Erythroblast (primary cell): ENCODE measurements at places on chromosomes 4 and X.

DNA sequence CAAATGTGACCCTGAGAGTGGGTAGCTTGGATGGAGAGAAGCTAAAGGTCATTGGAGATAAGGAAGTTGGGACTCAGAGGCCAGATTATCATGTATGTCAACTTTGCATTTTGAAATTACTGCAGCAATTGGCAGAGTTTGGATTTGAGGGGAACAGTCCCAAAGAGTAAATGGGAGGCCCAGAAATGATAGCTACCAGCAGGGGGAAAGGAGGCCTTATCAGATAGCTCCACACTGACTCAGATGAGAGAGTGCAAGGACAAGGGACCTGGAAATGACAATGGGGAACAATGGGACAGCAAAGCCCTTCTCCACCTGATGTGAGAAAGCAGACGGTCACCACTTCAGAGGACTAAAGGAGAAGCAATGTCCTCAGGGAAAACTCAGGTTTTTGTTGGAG, 201.5 kb upstream of the JADE1 start:
- DNase-seq, result peak; percentile 18

- peak; percentile 76 for DNase-seq
These were observed 29.2 kb downstream of the EFHC2 start for GRCh38 chrX:44314259-44314734.

GRCh38 chr4:29565256-29565655, 1154.9 kb upstream of the PCDH7 start:
- DNase-seq, result no peak

DNA sequence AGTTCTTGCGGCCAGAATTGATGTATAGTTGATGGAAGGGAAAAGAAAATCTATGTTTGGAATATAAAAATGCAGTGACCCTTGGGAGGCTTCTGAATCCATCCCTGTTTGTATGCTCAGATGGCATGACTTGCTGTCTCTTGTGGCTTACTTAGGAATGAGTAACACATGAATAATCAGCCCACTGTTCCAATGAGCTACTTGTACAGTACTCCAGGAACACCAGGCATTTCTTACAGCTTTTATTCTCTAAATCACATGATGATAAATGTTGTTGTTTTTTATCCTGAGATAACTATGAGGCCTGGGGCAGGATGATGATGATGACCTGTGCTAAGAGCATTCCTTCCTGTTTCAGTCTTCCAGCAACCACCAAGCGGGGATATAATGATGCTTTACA, 18.9 kb downstream of the TMPRSS11E start:
- DNase-seq, result no peak

- no peak for DNase-seq
These were observed 57.4 kb downstream of the TAPT1 start for GRCh38 chr4:16168710-16169388.

DNA sequence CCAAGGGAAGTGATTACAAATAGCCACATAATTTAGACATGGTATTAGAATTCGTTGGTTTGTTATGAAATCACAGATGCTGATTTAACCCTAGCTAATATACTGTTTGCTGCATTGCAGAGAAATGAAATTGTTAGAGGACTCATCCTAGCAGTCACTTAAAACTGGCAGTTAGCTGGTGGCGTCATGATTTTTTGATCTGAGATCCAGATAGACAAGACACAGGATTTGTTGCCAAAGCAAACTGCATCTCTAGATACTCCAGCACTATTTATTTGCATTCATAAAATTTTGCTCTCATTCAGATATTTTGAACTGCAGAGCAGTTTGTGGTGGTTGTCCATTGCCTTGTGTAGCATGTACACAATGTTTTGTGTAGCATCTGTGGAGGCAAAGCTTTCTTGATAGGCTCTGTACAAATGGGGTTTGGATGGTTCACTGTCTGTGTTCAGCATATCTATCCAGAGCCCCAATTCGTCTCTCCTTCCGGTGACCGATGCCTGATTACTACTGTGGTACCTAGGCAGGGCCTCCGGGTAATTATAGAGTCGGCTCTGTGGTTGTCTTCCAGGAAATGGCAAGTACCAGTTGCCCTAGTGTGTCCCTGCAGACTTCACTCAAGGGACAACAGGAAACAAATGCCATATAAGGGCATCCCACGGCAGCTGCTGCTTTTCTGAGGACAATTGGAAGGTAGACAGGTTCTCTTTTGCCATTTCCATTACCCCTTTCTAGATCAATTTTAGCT, 30.1 kb upstream of the SPARCL1 start:
- DNase-seq, result no peak

GRCh38 chr4:141036786-141037185, 96.5 kb downstream of the RNF150 start:
- no peak for DNase-seq

- no peak for DNase-seq
These were observed 264.6 kb upstream of the FMR1 start for GRCh38 chrX:147646949-147647723.

GRCh38 chr4:152805071-152805650, 25.4 kb downstream of the ARFIP1 start:
- DNase-seq, result no peak

DNA sequence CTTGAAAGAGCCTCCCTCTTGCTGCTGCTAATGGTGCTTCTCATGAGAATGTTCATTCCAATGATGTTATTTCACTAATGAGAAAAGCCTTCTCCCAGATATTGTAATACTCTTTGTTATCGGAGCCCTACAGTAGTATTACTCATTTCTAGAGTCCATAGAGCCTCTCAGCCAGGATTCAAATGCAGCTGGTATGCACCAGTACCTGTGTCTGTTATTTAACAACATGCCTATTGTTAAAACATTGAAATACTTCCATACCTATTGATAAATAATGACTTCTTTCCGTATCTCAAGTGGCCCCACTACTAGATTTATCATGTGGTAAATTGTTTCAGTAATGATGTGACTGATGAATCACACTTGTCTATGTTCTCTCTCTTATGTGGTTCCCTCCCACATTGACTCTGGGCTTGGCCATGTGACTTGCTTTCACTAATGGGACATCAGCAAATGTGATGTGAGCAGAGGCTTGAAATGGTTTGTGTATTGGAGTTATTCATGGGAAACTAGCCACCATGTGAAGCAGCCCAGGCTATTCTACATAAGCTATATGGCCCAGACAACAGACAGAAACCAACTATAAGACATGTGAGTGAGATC, 207.6 kb downstream of the THOC2 start:
- no peak for DNase-seq

DNA sequence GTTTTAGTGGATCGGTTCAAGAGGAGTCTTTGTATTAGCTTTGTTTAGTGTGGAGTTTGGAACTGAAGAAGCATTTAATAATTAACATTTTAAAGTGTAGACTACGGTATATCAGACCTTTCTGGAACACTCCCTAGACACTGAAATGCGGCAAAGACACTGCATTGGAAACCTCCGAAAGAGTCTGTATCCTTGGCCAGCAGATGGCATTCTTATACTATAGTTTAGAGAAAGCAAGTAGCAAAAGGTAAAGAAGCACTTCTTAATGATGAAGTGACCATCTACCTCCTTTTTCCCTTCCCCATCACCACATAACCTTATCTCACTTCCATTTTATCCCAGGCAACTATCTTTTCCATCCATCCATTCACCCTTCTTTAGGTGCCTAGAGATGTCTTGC, 7.6 kb downstream of the FABP2 start:
- peak; percentile 20 for DNase-seq

GRCh38 chr4:135184715-135185114, 983.1 kb upstream of the PABPC4L start:
- no peak for DNase-seq

DNA sequence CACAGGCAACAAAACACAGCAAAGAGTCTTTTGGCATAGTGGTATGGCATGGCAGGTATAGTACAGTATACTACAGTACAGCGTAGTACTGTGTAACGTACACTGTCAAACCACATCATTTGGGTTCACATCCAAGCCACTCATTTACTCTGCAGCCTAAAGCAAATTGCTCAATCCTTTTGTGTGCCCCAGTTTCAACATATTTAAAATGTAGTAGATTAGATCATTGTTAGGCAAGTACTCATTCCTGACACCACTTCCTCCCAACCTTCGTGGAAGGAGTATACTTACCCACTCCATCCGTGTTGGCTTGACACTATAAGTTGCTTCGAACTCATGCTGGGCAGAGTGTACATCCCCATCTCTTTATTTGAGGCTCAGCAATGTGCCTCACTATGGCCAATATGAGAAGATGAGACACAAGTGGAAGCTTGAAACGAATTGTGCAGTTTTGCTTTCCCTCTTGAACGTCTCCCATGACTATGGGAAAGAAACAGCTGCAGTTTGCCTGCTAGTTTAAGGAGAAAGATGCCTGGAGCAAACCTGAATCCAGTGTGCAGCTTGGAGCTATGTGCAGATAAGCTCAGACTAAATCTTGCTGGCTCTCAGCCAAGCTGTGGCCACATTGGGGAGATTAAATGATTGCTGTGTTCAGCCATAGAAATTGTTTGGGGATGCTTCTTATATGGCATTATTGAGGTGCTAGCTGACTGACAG, 85.7 kb upstream of the TBL1X start:
- peak; percentile 1 for DNase-seq

GRCh38 chrX:86103061-86103460, 45.2 kb upstream of the DACH2 start:
- DNase-seq, result no peak

GRCh38 chr4:87339440-87339839, 16.8 kb upstream of the HSD17B13 start:
- no peak for DNase-seq

DNA sequence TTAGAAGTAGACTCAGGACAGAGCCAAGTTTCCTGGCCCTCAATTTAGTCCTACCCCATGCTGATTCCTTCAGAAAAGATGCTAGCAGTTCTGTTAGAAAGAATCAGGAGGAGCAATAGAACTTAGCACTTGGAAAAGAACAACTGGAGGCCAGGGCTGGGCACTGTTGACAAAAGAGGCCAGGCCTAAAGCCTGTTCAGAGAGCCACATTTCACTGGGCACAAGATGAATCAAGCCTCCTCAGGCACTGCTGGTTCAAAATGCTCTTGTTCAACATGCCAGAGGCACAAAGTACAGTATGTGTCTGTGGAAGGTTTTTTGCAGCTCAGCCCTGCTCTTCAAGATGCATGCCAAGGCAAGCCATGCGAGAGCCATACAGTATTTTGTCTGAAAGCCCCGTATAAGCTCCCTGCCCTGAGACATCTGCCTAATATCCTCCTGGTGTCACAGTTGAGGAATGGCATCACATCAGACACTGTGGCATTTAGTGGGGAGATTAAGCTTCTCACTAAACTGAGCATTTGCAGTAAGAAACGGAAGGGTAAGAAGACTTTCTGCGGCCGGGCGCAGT, 53.7 kb downstream of the RASL11B start:
- no peak for DNase-seq

DNA sequence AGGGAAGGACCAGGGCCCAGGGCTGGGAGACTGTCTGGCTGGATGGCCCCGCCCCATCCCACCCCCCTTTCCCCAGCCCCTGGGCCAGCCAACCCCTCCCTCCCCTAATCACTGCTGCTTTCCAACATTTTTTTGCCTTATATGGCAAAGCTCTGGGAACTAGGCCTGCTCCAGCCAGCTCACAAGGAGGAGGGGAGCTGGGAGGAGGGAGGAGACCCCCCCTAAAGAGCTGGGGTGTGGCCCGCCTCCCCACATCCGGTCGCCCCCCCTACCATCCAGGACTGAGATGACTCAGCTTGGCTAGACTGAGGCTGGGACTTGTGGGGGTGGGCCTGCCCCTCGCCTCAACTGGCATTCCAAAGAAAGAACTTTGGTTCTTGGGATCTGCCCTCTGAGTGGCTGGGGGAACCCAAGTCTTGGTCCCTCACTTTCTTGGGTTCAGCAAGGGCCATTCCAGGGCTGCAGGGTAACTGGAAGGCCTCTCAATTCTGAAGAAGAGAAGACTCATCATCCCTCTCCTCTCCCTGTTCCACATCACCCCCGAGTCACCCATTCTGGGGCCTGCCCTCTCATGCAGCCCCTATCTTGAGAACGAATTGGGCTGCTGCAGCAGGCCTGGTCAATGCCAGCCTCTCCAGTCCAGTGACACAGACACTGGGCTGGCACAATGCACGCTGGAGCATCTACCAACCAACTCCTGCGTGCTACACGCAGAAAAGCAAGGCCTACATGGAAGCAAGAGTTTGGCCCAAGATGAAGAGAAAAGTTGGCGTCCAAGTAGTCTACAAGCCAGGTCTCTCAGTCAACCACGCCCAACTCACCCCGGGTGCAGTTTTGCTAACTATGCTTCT, 4.8 kb downstream of the FLNA start:
- DNase-seq, result peak; percentile 32
